NCI-H1930 (cell line): ENCODE measurements at places on chromosomes 6 and 20.

GRCh38 chr6:21270636-21271201, 322.8 kb upstream of the SOX4 start:
- no peak for DNase-seq

DNA sequence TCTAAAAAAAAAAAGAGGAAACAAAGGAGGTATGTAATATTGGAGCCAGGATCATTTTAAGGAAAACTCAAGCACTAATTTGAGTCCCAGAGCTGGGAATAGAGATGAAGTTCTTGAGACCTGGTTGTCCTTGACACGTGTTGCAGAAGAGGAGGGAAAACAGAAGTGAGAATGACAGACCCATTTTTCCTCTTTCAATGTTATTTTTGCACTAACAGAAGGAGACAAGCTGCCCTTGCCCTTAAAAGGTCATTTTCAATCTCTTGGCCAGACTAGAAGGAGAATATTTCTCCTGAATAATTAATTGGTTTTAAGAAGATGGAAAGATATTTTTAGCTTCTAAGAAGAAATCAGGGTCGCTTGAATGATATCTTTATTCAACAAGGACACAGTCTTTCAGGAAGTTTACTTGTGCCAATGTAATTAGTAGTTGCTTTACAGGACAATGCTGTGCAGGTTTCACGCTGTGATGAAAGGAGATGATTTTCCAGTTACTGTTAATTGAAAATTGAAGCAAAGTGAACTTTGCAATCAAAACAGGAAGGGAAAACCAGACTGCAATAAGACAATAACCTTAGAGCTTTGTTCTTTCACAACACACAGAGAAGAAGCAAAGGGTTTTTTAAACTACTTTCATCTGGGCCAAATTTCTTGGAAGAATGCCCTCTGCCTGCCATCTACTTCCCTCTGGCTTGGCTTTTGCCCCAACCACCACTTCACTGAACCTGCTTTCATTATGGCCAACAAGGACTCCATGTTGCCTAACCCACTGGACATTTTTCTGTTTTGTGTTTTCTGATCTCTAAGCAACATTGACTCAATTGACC, 107.8 kb upstream of the SHLD1 start:
- DNase-seq = no peak

DNA sequence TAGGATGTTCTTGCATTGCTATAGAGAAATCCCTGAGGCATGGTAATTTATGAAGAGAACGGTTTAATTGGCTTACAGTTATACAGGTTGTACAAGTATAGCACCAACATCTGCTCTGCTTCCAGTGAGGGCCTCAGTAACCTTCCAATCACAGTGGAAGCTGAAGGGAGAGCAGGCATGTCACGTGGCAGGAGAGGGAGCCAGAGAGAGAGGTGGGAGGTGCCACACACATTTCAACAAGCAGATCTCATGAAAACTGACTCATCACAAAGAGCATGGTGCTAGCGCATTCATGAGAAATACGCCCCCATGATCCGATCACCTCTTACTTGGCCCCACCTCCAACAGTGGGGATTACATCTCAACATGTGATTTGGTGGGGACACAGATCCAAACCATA, 871.2 kb downstream of the TFAP2A start:
- no peak for DNase-seq

- DNase-seq = no peak
Observed at GRCh38 chr20:63454731-63455567, 17.5 kb downstream of the KCNQ2 start.

GRCh38 chr20:40869218-40870147, 159.1 kb upstream of the TOP1 start:
- no peak for DNase-seq

DNA sequence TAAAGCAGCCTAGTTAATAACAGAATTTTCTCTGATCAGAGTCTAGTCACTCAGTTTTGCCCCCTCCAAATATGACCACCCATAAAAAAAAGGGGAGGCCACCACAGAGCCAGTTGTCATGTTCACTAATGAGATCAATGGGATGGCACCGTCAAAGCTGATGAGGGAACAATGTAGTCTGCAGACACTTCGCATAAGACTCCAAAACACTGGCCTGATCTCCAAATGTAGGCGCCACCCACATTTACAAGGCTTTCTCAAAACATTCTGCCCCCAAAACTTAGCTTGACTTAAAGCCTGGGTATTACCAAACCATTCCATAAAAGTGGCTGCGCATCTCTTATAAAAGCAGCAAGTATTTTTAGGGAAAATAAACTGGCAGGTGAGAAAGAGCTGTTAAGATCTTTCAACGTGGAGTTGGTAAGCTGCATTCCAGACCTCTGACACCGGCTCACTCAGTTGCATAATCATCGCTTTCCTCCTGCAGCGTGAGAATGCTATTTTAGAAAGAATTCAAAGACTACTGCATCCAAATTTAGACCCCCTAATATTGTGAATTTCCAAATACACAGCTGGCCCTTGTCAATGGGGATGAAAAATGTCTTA, 59.3 kb downstream of the TBC1D7 start:
- no peak for DNase-seq

DNA sequence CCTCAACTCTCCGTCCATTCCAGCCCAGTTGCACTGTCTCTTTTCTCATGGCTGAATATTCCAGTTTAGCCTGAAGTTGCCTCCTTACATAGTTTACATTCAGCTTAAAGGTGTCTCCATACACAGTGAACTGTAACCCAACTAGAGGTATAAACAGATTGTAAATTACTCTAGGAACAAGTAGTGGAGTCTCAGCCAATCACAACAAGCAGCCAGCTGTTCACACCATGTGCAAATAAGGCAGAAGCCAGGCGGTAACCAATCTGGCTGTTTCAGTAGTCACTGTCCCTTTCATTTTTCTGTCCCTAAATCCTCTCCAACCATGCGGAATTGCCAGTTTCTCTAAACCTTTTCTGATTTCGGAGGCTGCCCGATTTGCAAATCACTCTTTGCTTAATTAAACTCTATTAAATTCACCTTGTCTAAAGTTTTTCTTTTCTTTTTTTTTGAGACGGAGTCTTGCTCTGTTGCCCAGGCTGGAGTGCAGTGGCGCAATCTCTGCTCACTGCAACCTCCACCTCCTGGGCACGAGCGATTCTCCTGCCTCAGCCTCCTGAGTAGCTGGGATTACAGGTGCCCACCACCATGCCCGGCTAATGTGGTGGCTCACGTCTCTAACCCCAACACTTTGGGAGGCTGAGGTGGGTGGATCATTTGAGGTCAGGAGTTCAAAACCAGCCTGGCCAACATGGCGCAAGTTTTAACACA, 37.6 kb upstream of the GFOD1 start:
- no peak for DNase-seq
